Amniotic epithelial cell (primary cell): ENCODE measurements at places on chromosomes 16 and 17.

DNA sequence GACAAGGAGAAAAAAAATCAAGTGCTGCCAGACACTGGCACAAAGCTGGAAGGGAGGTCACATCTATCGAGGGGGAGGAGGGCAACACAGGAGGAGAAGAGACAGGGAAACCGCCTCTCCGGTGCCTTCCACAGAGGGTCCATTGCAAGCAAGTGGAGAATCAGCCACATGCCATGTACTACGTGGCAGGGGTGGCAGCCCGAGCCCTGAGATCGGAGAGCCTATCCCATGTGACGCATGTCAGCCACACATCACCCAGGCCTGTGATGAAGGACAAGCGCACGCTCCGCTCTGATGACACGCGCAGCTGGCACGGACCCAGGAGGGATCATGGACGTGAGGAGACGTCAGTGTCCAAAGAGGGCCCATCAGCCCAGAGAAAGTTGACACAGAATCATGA lies 30.1 kb downstream of the ADCY9 start:
- no peak for DNase-seq

- no peak for DNase-seq
Observed at GRCh38 chr17:70776441-70776840, 607.1 kb downstream of the KCNJ2 start.

DNA sequence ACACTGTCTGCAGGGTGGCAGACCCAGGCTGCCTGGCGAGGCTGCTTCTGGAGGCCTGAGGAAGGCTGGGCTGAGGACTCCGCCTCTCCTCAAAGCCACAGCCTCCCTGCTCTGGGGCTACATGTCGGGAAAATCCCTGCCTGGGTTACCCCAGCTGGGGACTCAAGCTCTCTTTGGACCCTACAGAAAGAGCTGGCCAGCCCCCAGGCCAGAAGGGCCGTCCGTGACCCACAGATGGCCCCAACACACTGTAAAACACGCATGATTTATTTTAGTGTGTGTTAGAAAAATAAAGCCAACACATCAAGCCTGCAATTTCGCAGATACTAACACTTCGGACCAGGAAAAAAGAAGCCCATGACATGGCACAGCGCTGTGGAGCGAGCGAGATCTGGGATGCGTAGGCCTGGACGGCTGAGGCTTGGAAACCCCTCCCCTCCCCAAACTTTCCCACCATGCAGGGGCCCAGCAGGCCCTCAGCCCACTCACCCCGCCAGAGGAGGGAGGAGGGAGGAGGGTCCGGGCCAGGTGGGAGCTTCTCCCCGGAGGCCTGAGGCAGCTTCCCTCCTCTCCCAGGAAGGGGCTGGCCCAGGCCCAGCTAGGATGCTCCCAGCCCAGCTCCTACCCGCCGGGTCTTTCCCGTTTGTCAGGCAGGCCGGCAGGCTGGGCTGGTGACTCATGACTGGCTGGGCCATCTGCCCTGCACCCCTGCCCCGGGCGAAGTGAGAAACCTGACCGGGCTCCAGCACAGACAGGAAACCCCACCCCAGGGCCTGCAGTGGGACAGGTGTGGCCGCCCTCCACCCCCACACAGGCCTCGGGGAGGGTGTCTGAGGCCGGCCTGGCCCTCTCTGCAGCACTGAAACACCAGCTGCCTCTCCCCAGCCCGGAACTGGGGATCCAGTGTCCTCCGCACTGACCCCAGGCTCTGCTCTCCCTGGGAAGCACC lies 34.1 kb upstream of the SLC38A10 start:
- peak; percentile 80 for DNase-seq

DNA sequence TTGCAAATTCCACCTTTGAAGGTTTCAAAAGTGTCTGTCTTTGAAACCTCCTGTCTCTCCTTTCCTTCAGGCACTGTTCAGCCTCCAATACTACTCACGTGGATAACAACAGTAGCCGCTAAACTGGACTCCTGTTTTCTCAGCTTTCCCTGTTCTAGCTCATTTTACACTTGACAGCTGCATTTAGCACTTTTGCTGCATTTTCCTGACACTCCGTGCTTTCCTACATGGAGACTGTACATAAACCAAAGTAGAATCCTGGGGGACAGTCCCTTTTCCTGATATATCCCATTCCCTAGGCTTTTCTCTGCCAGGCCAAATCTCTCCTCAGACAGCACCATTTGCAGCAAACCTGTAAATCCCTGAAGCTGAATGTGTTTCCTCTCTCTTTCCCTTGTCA lies 3.6 kb downstream of the CCL5 start:
- no peak for DNase-seq

- DNase-seq: no peak
Observed at GRCh38 chr16:1014771-1015495, 33.4 kb downstream of the SOX8 start.
